ENCODE measurements at places on chromosomes 2 and 18. TPM values are rescaled to one million over a fixed set of nuclear protein-coding genes. Genes with fewer than 3 reads are reported as not detected.

DNA sequence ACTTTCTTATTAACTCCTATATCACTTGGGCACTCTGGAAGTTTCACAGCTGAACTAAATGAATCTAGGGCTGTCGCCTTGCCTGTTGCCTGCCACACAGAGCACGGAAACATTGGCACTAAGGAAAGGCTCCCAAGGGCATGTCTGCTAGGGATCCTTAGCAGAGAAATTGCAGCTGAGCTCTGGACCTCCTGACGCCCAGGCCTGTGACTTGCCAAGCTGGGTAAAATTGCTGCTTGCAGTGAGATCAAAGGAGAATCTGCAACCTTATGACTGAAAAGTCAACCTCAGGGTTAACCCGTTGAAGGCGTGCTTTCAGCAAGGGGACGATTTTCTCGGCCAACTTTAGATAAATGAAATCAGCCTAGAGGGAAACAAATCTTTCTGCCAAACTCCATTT is 189.8 kb downstream of the NCK2 start:
- no peak for DNase-seq

- no peak for DNase-seq
Measured at GRCh38 chr2:72220170-72220569, 72.5 kb upstream of the CYP26B1 start.

- DNase-seq = no peak
Measured at GRCh38 chr2:67725731-67726130, 328.6 kb downstream of the ETAA1 start.

The MBD2 gene
- polyA plus RNA-seq = 146 TPM

- no peak for DNase-seq
Measured at GRCh38 chr2:240916571-240917008, 10.5 kb downstream of the CROCC2 start.

DNA sequence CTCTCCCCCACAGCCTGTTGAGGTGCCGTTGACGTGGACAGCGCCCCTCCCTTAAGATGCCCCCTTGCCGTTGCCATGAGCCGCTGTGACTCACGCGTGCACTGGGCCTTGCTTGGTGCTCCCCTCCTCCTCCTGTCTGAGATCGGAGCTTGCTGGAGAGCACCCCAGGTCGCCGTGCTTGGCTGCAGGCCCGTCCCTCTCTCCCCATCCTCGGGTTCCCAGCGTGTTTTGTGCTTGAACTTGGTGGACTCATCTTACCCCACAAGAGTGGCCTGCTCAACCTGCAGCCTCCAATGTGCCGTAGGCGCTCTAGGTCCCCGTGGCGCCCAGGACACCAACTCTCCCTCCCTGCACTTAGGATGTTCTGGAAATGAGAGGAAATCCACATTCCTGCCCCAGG is 39.9 kb downstream of the GBX2 start:
- no peak for DNase-seq

The TUBA3E gene
- not detected for polyA plus RNA-seq

DNA sequence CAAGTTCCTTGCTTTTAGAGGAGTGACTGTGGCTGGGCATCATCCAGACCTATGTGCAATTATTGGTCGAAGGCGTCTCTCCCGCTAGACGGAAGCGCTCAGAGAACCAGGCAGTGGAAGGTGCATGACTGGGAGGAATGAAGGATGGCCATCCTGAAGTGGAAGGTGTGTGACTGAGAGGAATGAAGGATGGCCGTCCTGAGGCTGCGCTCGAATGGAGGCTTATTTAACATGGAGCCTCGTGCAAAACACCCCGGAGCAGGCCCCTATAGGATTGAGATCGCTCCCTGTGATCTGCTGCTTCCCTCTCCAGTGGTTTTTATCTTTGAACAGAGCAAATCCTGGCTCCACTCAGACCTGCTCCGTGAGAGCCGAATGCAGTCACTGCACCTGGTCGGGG is 140.2 kb upstream of the ID2 start:
- no peak for DNase-seq

- no peak for DNase-seq
Measured at GRCh38 chr2:95099910-95100309, 21.7 kb downstream of the MRPS5 start.

DNA sequence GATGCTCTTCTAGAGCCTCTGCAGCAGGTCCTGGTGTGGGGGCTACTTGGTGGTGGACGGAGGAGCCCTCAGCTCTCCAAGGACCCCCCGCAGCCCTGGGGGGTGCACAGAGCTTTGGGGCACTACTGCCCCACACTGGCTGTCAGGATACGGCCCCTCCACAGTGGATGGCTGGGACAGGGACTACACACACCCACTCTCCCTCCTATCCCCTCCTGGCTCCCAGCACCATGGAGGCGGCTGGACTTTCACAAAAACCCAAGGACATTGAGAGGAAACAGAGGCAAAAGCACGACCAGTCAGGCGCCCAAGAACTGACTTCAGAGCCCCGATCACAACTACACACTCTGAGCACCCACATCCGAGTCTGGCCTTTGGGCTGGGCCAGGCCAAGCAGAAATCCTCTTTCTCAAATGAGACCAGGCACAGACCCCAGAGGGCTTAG is 12.6 kb downstream of the GPR35 start:
- no peak for DNase-seq

DNA sequence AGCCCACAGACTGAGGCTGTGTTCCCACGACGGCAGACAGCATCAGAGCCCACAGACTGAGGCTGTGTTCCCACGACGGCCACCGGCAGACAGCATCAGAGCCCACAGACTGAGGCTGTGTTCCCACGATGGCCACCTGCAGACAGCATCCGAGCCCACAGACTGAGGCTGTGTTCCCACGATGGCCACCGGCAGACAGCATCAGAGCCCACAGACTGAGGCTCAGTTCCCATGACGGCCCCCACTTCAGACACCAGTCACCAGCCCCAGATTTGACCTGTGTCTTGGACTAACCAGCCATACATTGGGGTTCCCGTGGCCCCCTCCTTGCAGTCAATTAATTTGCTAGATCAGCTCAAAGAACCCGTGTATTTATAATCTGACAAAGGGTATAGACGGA is 57.8 kb upstream of the SNTG2 start:
- no peak for DNase-seq

The KCNS3 gene
- polyA plus RNA-seq = 8.1 TPM

The PLEKHM3 gene
- 16.1 TPM for polyA plus RNA-seq

The TP53I3 gene
- polyA plus RNA-seq = 43.0 TPM

GRCh38 chr18:21369146-21369545 is 127.1 kb downstream of the GREB1L start:
- DNase-seq = no peak

The EPAS1 gene
- 46.9 TPM for polyA plus RNA-seq

The CYTIP gene
- polyA plus RNA-seq = 1.9 TPM

The CCDC85A gene
- 1.5 TPM for polyA plus RNA-seq

The GPR39 gene
- polyA plus RNA-seq = 4.0 TPM

DNA sequence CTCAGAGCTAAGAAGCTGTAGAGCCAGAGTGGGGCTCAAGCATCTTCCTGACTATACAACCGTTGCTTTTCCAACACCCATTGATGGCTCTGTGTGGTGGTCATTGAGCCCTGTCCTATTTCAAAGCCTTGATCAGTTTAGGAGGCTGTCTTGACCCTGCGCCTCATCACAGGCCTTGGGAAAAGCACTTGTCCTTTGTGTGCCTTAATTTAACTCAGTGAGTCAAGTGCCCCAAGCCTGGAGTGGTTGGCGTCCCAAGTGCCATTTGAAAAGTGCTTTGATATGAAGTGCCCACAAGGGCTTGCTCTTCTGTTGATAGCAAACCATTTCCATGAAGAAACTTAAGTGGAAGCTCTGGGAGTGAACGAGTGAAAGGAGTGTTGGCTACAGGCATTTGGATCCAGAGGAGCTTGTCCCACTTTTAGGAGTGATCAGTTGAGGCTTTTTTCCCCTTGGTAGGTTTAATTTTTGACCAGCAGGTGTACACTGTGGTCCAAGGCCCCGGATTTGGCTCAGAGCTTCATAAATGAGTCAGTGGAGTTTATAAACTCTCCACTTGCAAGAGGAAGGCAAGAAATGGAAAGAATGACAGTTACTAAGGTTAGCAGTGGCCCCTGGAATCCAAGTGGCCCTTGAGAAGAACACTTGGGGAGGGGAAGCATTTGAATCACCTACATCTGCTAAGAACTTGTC is 50.3 kb downstream of the ACTR2 start:
- no peak for DNase-seq

DNA sequence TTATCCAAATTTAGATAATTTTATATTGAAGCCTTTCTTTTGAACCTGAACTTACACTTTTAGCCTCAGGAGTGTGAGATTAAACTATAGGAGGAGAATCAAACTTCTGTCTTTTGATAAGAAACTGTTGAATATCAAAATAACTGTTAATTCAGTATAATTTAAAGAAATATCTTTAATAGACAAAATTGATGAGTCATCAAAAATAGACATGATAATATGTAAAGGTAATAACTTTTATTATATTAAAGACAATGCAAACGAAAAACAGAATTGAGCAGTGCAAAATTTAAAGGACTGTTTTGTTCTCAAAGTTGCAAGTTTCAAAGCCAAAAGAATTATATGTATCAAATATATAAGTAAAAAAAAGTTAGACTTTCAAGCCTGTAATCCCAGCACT is 2.0 kb upstream of the WDR35 start:
- no peak for DNase-seq

GRCh38 chr2:162013514-162014475 is 60.2 kb downstream of the DPP4 start:
- DNase-seq = no peak

- no peak for DNase-seq
Measured at GRCh38 chr2:4151521-4151920, 448.1 kb downstream of the DCDC2C start.

The POTEC gene
- polyA plus RNA-seq = not detected

The DPP4 gene
- 151 TPM for polyA plus RNA-seq

- no peak for DNase-seq
Measured at GRCh38 chr2:111656894-111657293, 227.1 kb downstream of the ANAPC1 start.
